ENCODE measurements at places on chromosomes 12 and 14.

DNA sequence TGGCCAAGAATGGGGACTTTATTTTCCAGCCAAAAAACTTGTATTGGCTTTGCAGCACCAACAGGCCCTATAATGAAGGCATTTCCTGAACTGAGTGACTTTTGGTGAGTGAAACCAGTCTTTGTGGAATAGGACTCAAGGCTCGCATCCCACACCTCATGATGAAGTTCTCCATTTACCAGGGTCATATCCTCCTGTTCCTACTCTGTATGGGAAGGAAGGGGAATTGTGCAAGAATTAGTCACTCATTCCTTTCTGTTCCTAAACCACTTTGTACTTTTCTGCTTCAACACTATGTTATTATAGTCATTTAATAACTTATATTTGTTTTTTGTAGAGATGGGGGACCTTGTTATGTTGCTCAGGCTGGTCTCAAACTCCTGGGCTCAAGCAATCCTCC lies 2.3 kb upstream of the SPATS2 start:
- DNase-seq: no peak

DNA sequence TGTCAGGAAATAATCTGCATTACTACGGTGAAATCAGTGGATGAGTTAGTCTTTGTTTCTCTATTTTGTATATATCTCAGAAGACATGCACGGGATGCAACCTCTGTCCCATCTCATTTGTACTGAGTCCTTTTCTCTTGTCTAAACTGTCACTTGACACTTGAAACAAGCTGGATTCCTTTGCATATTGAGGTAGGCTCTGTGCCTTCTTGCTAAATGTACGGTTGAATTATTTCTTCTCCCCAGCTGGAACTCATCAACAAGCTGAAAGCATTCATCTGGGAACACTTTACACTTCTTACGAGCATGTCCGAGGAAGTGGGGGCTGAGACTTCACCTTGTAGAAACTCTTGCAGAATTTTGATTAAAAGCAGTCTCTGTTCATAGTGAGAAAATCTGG lies 119.5 kb downstream of the VEZT start:
- DNase-seq: no peak

- no peak for DNase-seq
These were observed 36.6 kb downstream of the WDR89 start for GRCh38 chr14:63605041-63605532.

DNA sequence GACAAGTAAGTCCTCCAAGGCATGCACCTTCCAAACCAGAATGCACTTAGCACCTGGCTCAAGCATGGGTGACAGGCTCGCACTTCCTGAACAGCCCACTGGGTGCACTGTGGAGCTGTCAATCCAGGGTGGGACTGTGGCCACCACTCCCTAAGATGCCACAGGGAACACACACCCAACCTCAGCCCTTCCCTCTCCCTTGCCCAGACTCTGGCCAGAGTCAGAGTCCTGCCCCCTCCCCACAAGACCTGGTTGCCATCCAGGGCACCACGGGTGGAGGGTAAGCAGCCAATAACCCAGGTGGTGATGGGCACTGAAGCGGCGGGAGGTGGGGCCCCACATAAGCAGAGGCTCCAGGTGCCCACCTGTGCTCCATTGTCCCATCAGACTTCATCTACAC lies 160.6 kb downstream of the MYRFL start:
- DNase-seq: no peak

GRCh38 chr12:83461336-83461935 lies 774.7 kb downstream of the TMTC2 start:
- DNase-seq: no peak

GRCh38 chr12:19530637-19531023 lies 91.3 kb downstream of the AEBP2 start:
- DNase-seq: no peak

DNA sequence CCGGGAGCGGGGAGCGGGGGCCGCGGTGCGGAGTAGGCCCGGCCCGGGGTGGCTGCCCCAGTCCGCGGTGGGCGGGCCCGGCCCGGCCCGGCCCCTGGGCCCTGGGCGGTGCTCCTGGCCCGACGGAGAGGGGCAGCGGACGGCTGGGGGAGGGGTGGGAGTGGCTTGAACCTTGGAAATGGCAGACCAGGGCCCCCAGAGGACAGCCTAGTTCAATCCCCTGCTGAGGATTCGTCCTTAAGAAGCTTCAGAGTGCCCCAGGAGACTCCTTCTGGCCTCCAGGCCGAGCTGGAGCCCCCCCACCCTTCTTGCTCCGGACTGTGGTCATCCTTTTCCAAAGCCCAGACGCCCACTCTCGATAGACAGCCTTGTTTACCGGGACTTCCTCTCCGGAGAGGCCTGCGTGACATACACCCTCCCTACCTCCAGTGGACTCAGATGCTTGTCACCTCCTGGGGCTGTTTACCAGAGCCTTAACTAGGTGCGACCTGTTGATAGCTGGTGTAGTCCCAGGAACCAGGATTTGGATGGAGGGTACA lies 458 bp downstream of the KHNYN start:
- no peak for DNase-seq

DNA sequence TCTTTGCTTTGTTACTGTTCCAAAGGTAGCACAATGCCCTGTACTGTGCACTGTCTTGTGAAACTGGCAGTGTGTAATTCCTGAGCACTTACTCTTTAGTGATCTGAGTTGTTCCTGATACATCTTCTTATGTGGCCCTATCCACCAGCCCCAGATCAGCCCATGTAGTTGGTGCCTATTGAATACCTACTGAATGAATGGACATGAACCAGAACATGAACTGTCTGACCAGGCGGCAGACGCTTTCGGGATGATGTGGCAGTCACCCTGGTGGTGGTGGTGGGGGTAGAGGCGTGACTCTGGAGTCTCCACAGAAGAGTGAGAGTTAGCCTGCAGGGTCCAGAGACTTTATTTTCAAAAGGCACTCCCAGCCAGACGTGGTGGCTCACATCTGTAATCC lies 46.6 kb upstream of the PAPOLA start:
- DNase-seq: no peak

- DNase-seq: no peak
These were observed 344.1 kb upstream of the PDE3A start for GRCh38 chr12:20024194-20024593.

DNA sequence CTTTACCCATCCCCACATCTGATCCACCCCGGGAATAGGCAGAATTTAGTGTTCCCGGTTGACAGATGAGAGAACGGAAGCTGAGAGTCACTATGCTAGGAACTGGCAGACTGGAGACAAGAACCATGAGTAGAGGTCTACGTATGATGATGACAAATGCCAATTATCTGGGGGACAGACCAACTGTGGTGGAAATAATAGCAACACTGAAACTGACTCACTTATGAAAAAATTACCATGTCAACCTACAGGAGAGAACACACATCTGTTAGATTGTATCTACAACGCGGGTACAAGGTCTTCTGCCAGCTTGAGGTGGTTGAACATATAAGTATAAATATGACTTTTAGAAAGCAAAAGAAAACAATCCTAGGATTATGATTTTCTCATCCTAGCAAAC lies 15.4 kb upstream of the SELPLG start:
- no peak for DNase-seq

DNA sequence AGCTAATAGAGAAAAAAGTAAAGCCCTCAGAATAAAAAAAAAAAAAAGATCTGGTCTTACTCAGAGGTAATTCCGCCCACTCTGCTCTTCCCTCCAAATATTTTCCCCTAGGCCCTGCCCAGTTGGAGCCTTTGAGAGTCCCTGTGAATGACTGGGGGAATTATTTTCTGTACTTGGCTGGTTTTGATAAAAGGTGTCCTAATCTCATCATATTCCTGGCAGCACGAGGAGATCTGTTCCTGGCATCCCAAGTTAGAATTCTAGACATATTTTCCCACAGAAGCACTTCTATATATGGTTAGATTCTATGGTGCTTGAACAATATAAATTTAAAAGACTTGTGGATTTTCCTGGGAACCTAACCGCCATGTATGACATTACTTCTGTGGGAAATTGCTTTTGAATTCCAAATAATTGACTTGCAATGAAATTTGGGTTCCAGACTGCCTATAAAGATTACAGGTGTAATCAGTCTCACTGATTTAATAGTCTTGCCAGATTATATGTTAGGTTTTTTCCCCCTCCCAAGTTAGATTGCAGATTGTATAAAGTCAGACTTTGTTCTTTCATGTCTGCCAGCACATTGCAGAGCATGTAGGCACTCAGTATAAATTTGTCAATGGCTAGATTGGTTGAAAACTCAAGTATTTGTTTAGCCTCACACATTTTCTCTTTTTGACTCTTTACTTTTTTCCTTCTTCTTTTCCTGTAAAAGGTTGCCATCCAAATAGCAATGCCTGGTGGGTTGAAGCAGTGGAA lies 12.3 kb downstream of the GPX2 start:
- DNase-seq: no peak

DNA sequence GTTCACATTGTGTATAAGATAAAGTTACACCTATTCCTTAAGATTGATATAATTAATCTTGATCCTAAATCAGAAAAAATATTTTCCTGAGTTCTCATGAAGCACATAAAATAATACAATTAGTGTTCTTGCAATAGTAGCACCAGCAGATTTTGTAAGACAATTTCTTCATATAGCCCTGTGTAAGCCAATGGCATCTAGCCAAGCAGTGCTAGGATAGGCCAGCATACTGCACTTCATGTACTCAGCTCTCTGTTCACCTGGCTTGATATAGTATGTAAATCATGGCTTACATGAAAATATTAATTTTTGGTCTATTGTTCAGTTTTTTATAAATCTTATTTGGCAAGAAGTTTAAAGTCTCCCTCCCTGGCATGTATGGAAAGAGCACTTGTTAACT lies 1.9 kb downstream of the KLRF2 start:
- DNase-seq: no peak

DNA sequence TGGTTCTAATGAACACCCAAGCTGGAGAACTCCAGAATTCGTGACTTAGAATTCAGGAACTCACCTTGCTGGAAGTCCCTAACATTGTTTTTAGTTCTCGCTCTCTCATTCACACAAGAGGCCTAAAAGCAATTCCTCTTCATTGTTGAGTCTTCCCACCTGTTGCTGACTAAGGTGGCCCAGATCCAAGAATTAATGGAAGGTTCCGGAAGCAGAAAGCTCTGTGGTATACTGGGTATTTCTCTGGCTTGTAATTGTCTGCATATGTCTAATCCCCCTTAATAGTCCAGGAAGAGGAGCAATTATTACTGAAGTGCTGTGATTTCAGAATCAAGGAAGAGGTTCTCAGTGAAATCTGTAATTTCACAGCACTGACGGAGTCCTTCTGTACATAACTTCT lies 31.4 kb downstream of the TMEM233 start:
- DNase-seq: no peak

GRCh38 chr12:1744932-1745331 lies 54.1 kb downstream of the ADIPOR2 start:
- no peak for DNase-seq

- no peak for DNase-seq
These were observed 916.8 kb downstream of the DIO2 start for GRCh38 chr14:79294499-79294898.

GRCh38 chr12:124542021-124542949 lies 25.1 kb downstream of the NCOR2 start:
- DNase-seq: no peak

- no peak for DNase-seq
These were observed 53.6 kb downstream of the FBXW8 start for GRCh38 chr12:116964054-116965050.

- DNase-seq: no peak
These were observed 41.1 kb downstream of the CEP83 start for GRCh38 chr12:94418517-94418916.

- DNase-seq: no peak
These were observed 49.5 kb downstream of the RBMS2 start for GRCh38 chr12:56571121-56571520.

- DNase-seq: no peak
These were observed 58.7 kb downstream of the TESC start for GRCh38 chr12:117040496-117040895.

- DNase-seq: no peak
These were observed 121.0 kb downstream of the NCOR2 start for GRCh38 chr12:124446364-124446763.

All from cortex of kidney (tissue), 1 donor.